SK-N-SH treated with all-trans-retinoic acid at 6 μM for 48 hours (cell line): ENCODE measurements at places on chromosomes 2 and 18.

GRCh38 chr18:7336623-7337022 lies 105.7 kb downstream of the LRRC30 start:
- no peak for ATAC-seq

- peak; percentile 71 for ATAC-seq
Measured at GRCh38 chr18:3604498-3605408, 154.8 kb downstream of the TGIF1 start.

DNA sequence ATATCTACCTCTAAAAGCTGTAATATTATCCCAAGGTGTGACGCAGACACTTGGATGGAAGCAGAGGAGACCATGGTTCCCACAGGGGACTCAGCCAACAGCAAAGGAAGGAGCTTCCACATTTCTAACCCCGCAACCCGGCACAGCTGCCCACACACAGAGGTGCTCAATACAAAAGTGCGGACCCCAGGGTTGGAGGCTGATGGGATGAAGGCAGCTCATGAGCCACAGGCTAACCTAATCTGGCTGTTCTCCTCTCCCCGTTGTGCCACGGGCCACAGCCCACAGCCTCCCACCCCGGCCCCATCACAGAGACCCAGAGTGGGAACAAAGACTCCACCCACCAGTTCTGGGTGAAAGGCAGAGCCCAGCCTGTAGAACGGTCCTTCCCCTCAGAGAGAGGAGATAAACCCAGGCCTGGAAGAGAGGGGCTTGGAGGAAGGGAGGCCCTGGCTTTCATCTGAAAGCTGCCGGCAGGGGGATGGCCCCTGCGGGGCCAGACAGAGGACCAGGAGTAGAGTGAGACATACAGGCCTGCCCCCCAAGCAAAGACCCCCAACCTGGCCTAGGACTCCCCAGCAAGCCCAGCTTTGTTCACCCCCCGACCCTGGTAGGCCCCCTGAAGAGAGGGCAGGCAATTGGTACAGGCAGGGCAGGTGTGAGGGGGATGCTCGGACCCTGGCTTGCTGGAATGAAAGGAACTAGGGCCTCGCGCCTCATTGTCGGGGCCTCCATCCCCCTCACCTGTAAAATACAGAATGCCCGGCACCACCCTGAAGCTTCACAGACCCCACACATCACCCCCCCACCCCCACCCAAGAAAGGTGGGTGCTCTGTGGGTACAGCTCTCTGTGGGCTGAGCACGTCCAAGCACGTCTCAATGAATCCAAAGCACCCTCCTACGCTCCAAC lies 6.9 kb downstream of the RAB17 start:
- ATAC-seq: no peak

DNA sequence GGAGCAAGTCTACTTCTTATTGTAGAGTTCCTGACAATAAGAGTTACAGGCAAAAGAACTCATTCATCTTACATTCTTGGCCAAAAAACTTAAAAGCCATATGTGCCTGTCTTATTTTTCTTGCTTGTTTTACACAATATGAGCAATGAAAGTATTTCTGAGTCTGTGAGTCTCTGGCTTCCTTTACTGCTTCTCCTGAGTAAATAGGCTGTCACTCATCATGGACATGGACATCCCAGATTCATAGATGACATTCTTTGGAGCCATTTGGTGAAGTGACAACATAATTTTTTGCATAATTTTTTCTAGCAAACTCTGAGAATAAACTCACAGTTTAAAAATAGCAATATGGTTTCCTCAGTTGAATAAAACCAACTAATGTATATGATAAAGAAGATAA lies 179.3 kb downstream of the SNTG2 start:
- ATAC-seq: no peak

- peak; percentile 70 for ATAC-seq
Measured at GRCh38 chr2:205496370-205496769, 185.9 kb upstream of the NRP2 start.

- no peak; the same call in 2 of the 3 replicates for ATAC-seq
Measured at GRCh38 chr2:179272406-179273192, 8.0 kb upstream of the SESTD1 start.

- no peak for ATAC-seq
Measured at GRCh38 chr2:30218814-30219213, 12.5 kb upstream of the LBH start.

DNA sequence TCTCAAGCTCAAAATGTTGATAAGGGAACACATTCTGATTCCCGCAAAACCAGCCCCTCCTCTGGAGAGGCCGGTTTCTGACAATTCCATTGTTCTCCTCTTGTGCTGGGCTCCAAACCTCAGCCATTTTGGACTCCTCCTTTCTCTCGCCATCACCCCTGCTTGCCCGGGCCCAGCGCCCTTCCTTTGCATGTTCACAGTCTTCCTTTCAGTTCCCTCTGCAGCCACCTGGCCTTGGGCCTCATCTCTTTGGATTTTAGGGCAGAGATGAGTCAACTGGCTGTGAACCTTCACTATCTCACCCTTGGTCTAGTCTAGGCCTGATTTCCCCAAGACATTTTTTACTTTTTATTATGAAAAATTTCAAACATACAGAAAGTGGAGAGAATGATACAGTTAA lies 155.9 kb upstream of the MAP3K20 start:
- ATAC-seq: no peak

GRCh38 chr2:160482673-160483072 lies 10.9 kb downstream of the RBMS1 start:
- ATAC-seq: peak; percentile 49

GRCh38 chr2:56183643-56184499 lies at the start of gene CCDC85A:
Gene CCDC85A, plus strand, starts transcription at chr2:56183990. Its CDS starts 635 bp downstream, at chr2:56184625.
- ATAC-seq: peak; percentile 87

GRCh38 chr18:7568426-7568825 lies 1.3 kb downstream of the PTPRM start:
- no peak; the same call in 2 of the 3 replicates for ATAC-seq

DNA sequence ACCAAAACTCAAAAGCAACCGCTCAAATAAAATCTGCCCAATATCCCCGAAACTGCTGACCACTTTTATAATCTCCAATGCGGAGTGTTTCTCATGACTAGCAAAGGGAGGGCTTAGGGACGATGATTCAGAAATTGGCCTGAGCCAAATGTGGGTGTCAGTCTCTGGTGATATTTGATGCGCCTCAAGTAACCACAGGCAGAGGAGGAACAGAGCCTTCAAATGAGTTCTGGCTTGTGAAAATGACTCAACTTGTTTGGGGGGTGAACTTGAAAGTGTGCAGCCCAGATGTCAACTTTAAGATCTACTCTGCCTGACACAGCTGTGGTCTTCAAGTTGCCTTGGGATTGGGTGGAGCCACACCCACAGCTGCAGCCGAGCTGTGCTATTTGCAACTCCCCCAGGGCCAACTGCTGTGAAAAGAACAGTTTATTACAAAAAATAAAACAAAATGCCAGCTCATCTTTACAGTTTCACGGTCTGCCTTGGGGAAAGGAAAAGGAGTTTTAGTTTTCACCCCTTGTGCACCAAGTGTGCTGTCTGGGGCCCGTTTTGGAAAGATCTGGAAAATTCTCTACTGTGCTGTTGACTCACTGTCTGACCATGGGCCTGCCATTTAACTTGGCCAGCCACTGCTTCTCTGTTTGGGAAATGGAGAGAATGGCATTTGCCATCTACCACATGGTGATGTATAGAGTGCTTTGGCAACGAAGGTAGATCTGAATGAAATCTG lies 222.1 kb downstream of the MTX2 start:
- ATAC-seq: peak; percentile 98

GRCh38 chr2:239433777-239434403 lies 33.1 kb upstream of the HDAC4 start:
- no peak for ATAC-seq

DNA sequence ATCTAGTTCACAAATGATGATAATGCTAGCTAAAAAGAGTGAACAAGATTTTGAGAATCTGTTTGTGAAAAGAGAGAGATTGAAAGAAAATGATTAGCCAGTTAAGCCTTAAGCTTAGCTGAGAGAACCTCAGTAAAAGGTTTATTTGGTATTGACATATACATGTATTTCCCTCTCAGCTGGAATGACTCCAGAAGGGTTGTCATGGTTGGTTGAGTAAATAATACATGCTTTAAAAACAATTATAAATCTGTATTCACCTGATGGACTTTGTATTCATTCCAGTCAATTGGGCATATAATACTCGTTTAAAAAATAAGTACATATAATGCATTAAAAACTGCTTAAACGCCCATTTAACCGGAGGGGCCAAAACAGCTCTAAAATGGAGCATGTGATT lies 181.4 kb downstream of the GRB14 start:
- no peak for ATAC-seq

DNA sequence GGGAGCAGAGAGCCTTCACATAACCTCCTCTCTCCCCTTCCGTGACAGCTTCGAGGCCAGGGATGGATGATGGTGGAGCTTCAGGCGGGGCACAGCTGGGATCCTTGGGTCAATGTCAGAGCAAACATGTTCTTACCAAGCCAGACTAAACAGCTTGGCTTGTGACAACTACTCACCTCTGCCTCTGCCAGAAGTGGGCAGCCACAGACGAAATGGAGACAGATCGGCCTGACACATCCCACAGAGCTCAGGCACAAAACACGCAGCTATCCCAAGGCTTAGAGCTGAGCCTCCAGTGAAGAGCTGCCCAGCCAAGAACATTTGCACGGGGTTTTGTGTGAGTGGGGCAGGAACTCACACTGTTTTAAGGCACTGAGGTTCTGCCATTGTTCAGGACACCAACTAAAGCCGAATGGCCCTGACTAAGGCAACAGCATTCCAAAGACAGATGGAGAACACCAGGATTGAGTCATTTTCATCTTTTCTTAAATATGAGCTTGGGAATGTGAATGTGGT lies 12.8 kb downstream of the PXDN start:
- ATAC-seq: peak; percentile 66

DNA sequence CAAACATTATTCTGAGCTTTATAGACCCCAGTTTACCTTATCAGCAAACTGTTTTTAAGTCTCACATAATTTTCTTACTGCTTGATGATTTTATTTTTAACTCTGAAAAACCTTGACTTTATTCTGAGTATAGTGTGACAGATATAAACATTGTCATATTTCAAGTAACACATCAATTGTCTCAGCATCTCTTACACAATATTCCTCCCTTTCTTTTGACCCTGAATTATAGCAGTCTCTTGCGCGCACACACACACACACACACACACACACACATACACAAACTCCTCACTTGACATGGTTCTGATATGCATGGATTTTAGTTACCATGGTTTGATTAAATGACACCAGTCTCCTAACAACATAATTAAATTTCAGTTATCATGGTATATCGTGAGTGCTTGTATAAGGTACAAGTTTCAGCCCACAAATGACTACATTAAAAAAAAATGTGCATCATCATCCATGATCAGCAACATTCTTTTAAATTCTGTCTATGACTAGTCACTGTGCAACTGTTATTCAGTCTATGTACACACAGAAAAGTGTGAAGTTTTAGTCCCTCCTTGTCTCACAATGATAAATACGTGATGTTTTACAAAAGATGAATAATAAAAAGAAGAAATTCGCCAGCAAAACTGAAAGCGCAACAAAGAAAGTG lies 39.5 kb upstream of the TACR1 start:
- peak; percentile 49; the same call in 2 of the 3 replicates for ATAC-seq

DNA sequence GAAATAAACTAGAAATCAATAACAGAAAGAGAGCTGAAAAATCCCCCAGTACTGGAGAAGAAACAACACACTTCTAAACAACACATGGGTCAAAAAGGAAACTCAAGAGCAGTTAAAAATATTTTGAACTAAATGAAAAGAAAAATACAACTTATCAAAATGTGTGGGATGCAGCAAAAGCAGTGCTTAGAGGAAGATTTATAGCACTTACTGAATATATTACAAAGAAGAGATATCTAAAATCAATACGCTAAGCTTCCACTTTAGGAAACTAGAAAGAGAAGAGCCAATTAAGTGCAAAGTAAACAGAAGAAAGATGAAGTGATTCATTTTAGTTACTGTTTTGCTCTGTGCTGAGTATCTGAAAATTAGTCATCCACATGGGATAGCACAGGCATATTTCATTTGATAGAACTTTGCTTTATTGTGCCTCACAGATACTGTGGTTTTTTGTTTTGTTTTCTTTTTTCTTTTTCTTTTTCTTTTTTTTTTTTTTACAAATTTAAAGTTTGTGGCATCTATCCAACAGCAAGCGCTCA lies 17.0 kb downstream of the TGFA start:
- no peak for ATAC-seq

GRCh38 chr18:7206217-7206616 lies 24.7 kb upstream of the LRRC30 start:
- ATAC-seq: no peak

GRCh38 chr18:63148449-63149301 lies 170.9 kb downstream of the BCL2 start:
- no peak for ATAC-seq

- ATAC-seq: peak; percentile 90
Measured at GRCh38 chr2:219684721-219685689, 57.6 kb downstream of the SLC4A3 start.
